RWPE2 (cell line): ENCODE measurements at places on chromosomes 2 and 18.

- no peak for DNase-seq
These were observed 440.1 kb downstream of the MTX2 start for GRCh38 chr2:176709149-176709951.

- DNase-seq, result no peak
These were observed 163.3 kb downstream of the QPCT start for GRCh38 chr2:37507703-37508102.

DNA sequence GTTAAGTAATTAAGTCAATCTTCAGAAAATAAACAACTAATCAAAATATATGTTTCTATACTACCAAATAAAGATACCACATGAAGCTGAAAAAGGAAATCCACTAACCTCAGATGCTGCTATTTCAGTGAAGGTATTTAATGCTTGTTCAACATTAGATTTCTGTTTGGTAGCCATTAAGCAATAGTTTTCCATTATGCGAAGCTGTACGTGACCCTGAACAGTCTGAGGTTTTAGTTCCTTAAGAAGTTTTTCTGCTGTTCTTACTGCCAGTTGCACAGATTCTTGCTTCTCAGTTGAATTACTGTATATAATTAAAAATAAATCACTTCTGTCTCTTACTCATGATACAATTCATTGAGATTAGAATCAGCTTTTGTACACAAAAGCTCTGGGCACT, 65.4 kb downstream of the TTC21B start:
- DNase-seq, result no peak

DNA sequence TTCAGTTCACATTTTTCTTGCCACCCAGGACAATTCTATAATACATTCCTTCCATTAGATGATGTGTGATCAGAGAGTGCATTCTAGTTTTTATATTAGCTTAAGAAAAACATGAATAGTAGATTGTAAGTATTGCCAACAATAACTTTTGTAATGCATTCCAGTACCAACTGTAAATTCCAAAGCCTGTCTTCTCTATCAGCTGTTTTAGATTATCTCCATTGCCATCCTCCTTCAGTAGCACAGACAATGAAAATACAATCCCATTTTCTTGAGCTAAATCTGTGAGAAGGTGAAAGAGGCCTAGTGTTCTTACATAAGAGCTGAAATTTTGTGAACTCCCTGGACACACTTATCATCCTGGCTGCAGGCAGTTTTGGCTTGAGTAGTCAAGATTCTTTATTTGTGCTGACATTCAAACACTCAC, 103.9 kb downstream of the CCBE1 start:
- DNase-seq, result no peak

GRCh38 chr2:144288438-144288837, 231.5 kb downstream of the ZEB2 start:
- no peak for DNase-seq

GRCh38 chr18:48116873-48117630, 186.6 kb upstream of the SMAD2 start:
- no peak for DNase-seq
